CMK (cell line): ENCODE measurements at places on chromosomes 13 and 19.
A peak's percentile ranks its signal among the peaks of the same experiment; 100 is the strongest.

- DNase-seq, result no peak
Observed at GRCh38 chr13:105787632-105788031, 747.8 kb downstream of the EFNB2 start.

DNA sequence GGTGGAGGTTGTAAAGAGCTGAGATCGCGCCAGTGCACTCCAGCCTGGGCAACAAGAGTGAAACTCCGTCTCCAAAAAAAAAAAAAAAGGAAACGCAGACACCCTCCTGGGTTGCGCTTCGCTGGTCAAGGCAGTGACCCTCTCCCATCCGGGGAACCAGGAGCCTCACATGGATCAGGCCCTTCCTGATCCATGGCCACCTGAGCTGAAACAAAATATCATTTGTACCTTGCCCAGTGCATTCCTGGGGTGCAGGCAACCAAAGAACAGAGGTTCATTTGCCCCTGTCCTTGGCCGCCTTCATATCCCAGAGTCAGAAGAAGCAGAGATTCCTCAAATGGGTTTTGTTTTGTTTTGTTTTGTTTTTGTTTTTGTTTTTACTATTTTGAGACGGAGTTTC is 8.0 kb upstream of the LSM4 start:
- no peak for DNase-seq

DNA sequence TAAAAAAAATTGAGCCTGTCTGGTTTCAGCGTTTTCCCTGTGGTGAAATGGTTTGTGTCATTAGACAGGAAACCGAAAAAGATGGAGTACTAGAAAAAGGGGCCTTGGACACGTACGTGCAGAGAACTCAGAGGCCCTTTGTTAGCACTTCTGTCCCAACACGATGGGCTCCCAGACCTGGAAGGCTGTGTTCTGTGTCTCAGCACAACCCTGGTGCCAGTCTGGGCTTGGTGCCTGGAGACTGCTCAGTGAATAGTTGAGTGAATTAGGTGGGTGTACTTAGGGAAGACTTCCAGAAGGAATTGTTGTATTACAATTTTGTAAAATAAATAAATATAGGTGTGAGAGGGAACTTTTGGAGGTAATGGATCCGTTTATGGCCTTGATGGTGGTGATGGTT is 8.7 kb downstream of the ZNF71 start:
- DNase-seq, result no peak

DNA sequence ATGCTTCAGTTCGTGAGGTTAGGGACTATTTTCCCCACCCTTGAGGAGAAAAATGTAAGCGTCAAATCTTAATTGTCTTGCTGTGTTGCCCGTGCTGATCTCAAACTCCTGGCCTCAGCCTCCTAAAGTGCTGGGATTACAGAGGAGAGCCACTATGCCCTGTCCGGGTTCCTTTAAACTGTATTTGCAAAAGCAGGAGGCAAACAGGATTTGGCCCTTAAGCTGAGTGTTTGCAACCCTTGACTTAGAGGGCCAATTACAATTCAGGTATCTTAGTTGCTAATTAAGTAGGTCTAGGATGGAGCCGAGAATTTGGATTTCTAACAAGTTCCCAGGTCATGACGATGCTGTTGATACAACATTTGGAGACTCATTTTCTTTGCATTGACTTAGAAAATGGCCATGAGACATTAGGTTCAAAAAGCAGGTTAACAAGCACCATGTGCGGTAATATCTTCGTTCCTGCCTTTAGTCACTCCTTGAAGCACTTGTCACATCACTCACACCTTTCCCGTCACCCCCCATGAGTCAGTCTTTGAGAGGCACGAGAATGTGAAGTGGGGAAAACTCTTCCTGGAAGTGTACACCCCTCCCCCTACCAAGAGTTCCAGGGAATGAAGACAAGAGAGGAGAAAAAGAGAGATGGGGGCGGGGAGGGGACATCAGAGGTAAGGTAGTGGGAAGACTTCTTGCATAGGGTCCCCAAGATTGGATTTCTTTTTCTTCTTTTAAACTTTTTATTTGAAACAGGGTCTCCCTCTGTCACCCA is 2.6 kb downstream of the NAPSA start:
- DNase-seq, result no peak

DNA sequence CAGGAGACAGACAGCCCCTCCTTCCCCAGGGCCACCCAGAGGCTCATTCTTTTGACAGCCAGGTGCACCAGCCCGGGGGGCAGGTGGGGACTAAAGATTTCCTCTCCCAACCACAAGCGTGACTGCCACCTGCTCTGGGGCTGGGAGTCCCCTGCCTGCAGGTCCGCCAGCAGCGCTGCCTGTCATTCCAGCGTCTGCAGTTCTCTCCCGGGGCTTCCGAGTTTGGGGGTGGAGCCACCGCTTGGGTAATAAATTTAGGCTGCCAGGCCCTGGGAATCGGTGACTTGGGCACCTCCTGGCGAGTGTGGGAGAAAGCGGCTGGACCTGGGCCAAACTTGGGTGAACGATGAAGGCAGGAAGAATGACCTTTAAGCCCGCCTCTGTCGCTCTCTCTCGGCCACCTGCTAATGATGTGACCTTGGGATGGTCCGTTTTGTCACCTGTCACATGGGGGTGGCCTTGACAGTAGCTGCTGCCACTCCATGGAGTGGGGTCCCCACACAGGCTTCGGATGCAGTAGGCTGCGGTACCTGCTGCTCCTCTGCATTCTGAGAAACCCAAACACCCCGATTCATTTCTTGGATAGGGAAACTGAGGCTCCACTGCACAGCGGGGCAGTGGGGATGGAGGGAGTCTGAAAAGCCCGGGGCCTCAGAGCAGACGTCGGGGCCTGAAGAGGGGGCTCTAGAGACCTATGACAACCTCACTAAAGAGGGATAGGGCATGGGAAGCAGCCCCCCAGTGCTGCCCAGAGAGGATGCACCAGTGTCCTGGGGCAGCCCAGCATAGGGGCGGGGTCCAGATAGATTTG is 12.8 kb downstream of the FUT6 start:
- DNase-seq, result no peak

DNA sequence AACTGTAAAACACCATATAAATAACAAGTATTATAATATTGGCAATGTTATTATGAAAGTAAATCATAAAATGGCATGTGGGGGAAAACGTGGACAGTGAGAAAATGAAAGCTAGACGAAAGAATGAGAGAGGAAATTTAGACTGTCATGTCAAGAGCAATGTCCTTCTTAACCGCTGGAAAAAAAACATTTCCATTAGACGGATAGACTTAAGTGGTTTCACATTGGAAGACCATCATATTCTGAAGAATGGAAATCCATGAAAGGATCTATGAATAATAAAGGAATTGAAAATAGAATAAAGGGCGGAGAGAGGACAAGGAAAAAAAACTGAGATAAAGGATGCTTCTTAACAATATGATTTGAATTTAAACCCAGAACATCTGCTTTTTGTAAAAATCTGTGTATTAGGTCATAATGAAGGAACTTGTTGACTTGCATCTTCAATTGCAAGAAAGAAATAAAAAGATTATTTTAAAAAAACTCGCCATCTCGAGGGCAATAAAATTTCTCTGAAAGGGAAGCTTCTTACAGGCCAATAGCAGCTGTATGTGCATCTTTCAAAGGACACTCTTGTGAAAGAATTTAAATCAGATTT is 90.6 kb downstream of the SPRY2 start:
- DNase-seq, result no peak

GRCh38 chr19:12965017-12965811 is 4.2 kb upstream of the DAND5 start:
- DNase-seq, result peak; percentile 58

DNA sequence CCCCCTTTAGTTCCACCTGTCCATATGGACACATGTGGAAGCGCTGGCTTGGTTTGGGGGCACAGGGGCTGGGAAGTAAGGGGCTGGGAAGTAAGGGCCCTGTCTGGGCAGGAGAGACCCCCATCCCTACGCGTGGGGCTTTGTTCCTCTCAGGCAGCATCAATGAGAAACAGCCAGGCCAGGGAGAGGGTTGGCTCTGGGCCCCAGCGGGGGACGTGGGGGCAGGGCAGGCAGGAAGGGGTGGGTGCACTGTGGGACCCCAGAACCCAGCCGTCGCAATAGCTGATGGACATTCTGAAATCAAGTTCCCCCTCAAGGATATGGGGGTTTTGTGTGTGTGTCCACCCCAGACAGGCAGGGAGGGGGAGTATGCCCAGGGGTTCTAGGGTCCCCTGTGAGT is 1.2 kb downstream of the NCAN start:
- DNase-seq, result no peak

DNA sequence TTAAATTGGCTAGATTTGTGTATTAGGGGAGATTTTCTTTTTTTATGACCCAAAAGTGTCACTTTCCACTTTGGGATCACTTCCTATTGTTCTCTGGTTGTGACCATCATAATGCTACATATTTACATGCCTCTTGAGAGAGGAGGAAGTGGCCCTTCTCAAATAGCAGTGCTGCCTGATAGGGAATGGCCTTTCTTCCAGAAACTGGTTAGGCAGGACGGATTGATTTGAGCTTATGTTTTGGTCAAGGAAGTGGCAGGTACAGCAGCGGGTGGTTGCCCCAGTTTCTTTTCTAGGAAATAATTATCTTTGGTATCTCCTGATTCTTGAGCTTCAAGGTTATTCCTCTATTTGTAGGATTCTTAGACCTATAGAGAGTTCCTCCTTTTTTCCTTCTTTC is 21.9 kb upstream of the WTIP start:
- DNase-seq, result no peak

DNA sequence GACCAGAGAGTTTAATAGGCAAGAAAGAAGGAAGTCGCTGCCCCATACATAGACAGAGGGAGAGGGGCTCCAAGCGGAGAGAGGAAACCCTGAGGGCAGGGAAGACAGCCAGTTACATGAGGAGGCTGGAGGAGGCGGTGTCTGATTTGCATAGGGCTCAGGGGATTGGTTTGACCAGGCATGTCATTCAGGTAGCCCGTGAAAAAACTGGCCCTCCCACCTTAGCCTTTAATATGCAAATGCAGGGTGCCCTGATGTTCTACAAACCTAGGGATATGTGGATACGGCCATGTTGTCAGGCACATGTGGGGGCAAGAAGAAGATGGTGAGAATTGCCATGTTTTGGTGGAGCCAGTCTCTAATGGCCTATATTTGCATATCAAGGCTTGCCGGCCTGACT is 1461.6 kb downstream of the PCDH9 start:
- no peak for DNase-seq

- no peak for DNase-seq
Observed at GRCh38 chr19:2089727-2090053, 6.4 kb downstream of the MOB3A start.

GRCh38 chr19:1871140-1871597 is 7.8 kb upstream of the KLF16 start:
- DNase-seq, result no peak

GRCh38 chr19:58063712-58064111 is 4.6 kb downstream of the ZNF135 start:
- DNase-seq, result no peak

DNA sequence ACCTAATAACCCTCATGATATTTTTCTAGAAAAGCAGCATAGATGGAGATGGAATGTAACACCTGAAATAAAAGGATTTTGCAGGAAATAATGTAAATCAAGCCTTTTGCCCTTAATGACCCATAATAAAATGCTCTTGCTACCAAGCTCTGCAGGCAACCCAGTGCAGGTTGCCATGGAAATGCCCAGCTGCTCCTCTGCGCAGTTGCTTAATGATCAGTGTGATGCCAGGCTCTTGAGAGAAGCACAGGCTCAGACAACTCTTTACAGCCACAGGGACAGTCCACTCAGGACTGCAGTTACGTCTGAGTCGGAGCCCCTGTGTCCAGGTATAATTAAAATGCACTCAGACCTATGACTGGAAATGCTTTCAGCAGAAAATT is 165.5 kb downstream of the LACC1 start:
- DNase-seq, result no peak

GRCh38 chr13:74770361-74770760 is 636.2 kb upstream of the KLF12 start:
- DNase-seq, result no peak

GRCh38 chr19:5683177-5683886 is 2.5 kb downstream of the HSD11B1L start:
- DNase-seq, result no peak

DNA sequence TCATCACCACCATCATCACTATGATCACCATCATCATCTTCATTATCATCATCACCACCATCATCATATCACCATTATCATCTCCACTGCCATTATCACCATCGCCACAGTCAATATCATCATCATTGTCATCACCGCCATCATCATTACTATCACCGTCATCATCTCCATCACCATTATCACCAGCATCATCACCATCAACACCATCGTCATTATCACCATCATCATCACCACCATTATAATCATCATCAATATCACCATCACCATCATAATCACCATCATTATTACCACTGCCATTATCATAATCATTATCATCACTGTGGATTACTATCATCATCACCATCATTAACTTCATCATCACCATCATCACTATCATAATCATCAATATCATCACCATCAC is 17.3 kb upstream of the ARHGEF18 start:
- DNase-seq, result no peak

- DNase-seq, result no peak
Observed at GRCh38 chr19:5423567-5424125, 31.6 kb upstream of the ZNRF4 start.

DNA sequence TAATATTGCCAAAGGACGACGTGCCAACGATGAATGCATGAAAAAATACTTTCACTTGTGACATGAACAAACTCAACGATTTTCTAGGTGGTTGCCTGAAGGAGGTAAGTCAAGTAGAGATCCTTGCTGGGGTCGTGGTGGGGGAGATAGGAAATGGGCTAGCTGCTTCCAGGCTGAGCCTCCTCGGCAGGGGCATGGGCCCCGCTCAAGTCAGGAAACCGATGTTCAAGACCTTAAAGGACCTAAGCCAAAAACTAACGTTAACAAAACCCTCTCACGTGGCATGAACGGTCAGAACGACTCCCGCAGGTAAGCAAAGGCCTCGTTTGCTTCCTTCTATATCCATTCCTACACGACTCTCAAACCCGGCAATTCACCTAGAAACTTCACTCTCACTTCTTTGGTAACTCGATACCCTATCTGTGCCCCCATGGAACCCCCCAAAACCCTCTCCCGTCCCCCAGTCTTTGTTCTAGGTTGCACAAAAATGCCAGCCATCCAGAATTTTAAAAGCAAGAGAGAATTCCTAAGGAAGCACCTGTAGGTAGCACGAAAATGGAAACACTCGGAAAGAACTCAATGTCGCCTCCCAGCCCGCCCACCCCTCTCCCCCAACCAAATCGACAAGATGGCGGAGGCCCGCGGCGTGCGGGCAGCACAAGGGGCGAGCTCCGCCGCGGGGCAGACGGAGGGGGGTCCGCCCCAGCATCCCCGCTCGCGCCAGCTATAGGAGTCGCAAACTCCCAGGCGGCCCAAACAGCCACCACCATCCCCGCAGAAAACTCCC is 13.6 kb downstream of the ACP4 start:
- no peak for DNase-seq
